ENCODE measurements at places on chromosomes 3 and 15.

- no peak for DNase-seq
Measured at GRCh38 chr3:143099690-143100089, 19.9 kb upstream of the CHST2 start.

- no peak for DNase-seq
Measured at GRCh38 chr3:188303286-188303799, 149.4 kb downstream of the LPP start.

DNA sequence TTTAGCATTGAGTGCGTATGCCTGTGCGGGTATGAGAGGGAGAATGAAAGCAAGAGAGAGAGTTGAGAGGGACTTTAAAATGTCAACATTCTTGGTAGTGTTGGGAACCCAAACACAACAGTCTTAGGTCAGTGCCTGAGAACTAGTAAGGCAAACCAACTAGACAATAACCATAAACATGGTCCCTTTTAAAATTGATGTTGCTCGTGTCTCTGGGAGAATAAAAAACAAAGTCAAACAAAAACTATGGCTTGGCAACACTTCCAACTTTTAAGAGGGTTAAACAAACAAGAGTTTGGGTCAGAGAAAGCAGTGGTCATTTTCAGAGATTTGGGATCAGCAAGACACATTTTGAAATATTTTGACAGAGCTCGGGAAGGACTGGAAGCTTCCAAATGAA lies 146.7 kb upstream of the THBS1 start:
- no peak for DNase-seq

GRCh38 chr3:172084871-172085556 lies 45.6 kb downstream of the FNDC3B start:
- no peak for DNase-seq

DNA sequence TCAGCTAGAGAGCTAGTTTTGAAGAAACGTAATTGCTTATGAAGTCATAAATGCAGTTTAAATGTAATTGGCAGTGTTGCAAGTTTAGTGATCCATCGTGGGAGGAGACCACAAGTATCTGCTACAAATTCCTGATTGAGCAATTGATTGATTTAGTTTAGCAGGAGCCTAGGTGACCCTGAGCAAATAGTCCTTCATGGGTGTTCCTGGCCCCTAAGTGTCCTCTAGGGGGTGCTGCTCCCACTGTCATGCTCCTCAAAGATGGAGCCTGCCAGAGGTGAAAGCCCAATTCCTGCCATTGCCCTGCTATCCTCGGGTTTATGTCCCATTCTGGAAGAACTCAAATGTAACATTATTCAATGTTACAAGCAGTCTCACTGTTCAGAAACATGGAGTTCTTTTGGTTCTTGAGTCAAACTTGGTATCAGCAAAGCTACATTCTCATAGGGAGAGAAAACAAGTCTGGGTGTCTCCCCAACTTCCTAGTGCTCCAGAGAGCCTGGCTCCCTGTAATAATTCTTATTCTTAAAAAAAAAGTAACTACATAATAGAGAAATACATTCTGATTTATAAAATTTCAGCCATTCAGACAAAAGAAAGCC lies 29.8 kb upstream of the SENP5 start:
- DNase-seq = peak; percentile 61
